ENCODE measurements at places on chromosomes 11 and 22.

DNA sequence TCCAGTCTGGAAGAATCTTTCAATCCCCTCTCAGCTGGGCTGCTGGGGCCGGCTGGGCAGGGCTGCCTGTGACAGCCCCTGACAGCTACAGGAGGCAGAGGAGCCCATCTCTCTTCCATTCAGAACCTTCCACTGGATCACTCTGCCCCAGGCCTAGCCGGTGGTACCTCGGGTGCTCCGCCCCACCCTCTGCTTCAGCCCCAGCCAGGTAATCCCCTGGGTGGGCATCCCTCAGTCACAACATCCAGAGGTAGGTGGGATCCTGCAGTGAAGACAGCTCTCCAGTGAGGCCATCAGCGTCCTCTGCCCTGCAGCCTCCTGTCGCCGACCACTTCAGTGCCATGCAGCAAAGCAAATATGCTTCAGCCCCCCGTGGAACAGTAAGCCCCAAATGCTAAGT lies 223.7 kb downstream of the DSCAML1 start:
- no peak for DNase-seq

DNA sequence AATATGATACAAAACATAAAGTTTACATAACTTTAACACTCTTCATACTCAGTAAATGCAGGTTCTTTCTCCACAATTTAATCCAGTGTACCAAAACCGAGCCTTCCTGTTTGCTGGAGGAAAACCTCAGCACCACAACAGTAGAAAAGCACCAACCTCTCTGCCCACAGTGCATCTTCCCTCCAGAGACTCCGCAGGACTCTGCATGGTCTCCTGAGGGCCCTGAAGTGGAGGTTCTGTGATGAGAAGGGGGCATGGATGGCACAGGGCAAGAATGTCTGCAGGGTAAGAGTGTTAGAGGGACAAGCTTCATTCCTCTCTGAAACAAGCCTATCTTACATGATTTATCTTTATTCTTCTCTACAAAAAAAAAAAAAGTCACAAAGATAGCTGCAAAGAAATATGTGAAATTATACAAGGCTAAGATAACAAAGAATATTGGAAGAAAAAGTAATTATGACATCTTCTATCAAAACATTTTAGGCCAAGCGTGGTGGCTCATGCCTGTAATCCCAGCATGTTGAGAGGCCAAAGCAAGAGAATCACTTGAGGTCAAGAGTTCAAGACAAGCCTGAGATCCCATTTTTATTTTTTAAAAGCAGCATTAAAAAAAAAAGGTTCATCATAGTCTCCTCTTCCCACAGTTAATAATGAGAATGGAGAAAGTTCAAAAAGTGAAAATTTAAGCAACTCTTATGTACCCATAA lies 102.0 kb downstream of the VPREB1 start:
- no peak for DNase-seq

DNA sequence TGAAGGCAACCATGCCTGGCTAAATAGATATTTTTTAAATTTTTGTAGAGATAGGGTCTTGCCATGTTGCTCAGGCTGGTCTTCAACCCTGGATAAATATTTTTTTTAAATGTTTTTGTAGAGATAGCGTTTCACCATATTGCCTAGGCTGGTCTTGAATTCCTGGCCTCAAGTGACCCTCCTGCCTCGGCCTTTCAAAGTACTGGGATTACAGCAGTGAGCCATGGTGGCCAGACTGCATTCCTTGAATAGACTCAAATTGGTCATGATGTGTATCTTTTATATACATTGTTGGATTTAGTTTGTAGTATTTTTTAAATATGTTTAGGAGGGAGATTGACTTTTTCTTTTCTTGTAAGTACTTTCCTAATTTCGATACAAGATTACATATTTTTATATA lies 325.7 kb upstream of the C11orf87 start:
- DNase-seq, result no peak

DNA sequence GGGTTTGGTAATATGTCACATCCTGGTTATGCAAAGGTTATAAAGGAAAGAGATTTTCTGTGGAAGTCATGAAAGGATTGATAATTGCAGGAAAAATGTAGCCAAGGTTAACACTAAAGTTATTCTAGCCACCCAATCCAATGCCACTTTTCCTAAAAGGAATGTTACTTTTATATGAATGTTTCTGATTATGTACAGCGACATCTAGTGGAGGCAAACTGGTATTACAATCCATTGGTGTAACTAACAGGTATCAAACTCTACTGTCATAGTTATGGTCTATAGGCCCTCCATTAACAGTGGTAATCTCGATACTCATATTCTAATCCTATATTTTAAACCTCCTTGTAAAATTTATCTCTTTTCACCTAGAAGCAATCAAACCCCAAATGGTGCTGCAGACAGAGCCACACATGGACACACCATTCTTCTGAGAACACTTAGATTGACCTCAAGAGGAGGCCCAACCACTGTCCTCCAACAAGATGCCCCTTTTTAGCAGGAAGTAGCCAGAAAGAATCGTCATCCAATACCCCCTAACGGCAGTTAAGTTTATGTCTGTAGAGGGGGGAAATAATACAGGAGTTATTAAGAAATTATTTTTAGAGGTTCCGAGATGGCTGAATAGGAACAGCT lies 74.9 kb upstream of the RAG2 start:
- DNase-seq, result peak; percentile 55

- no peak for DNase-seq
Measured at GRCh38 chr11:123247496-123247799, 52.4 kb upstream of the CLMP start.

- no peak for DNase-seq
Measured at GRCh38 chr11:27907530-27907929, 200.4 kb downstream of the KIF18A start.

GRCh38 chr11:13952221-13952620 lies 10.3 kb upstream of the SPON1 start:
- DNase-seq, result no peak

DNA sequence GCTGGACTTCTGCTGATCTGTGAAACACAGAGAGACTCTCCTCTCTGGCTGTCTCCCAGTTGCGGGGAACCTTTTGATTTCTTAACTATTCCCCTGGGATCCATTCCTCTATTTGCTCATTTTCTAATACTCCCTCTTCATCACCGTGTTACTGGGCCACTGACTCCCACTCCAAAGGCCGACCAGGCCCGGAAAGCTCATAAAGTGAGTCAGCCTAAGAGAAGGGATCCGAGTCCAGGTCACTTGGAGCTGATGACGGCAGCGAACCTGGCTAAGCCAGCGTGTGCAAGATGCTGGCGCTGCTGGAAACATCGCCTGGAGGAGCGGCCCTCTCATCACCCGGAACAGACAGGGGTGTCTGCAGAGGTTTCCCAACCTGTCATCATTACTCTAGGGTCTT lies 112.8 kb downstream of the FBXO7 start:
- DNase-seq, result no peak

- no peak for DNase-seq
Measured at GRCh38 chr11:134958870-134959269, 546.8 kb upstream of the B3GAT1 start.

GRCh38 chr22:49767355-49768062 lies 60.2 kb downstream of the BRD1 start:
- peak; percentile 10 for DNase-seq

- DNase-seq, result no peak
Measured at GRCh38 chr11:102225689-102226568, 91.4 kb upstream of the BIRC3 start.

DNA sequence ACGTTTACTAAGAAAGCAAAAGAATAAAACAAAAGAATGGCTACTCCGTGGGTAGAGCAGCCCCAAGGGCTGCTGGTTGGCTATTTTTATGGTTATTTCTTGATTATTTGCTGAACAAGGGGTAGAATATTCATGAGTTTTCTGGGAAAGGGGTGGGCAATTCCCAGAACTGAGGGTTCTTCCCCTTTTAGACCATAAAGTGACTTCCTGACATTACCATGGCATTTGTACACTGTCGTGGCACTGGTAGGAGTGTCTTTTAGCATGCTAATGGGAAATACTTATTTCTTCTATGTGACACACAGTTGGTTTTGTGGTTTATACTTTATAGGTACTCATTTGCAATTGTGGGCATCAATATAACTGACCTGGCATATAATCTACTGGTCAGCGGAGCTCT lies 56.3 kb downstream of the SLN start:
- no peak for DNase-seq

GRCh38 chr22:20524004-20524481 lies 16.6 kb downstream of the MED15 start:
- no peak for DNase-seq

GRCh38 chr11:36365907-36366306 lies 69.8 kb downstream of the PRR5L start:
- DNase-seq, result no peak

DNA sequence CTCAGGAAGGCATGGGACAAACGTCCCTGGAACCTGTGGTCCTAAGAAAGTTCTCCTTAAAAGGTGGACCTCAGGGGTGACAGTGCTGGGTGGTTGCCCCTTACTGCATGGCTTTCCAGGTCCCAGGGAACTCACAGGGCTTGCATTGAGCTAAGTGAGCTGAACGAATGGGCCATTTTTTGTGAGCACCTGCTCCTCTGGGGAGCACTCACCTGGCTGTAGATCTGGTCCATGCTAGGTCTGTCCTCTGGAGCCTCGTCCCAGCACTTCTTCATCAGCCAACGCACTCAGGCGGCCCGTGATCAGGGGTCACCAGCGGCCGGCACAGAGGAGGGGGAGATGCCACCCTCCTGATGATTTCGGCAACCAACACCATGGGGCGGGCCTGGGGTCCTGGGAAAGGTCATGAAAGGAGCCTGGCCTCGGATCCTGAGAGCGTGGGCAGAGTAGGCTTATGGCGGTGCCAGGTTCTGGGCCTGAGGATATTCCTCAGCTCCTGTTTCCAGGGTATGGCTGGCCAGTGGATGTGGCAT lies 36.8 kb upstream of the LRRC32 start:
- no peak for DNase-seq

DNA sequence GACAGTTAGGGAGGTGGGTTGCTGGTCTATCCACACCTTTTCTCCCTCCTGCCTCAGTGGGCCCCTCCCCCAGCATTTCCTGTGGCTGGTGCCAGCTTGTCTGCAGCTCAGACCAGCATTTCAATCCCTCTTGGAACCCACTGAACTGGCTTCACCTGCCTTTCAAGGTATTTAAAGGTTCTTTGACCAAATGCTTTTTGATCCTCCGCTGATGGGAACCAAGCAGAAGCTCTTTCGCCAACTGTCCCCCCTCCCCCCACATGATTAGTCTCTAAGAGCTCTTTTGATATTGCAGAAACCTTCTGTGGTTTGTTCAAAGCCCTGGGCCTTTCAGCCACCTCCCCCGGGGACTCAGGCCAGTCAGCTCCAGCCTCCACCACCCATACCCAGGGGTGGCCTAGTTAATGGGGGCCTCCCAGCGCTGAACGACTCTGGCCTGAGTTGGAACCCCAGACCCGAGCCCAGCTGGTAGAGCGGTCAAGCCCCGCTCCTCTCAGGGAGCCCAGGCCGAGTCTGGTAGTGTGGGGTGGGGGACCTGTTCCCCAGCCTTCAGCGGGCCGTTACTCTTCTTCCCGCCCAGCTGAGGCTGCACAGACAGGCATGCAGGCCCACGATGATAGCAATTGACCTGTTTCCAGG lies 6.0 kb upstream of the SYT7 start:
- no peak for DNase-seq

DNA sequence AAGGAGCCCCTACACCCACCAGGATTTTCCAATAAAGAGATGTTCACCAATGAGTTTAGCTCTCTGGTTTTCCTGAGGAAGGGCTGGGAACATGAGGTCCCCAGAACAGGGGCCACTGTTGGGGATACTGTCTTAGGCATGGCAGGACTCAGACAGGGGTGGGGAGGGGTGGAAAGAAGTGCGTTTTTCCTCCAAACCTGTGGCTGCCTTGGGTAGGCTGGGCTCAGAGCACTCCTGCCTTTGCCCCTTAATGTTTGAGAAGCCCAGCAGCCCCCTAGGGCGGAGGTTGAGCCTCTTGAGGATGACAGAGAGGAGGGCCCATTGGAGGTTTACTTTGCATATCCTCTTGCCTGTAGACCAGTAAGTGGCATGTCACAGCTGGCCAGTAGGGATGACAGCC lies 10.6 kb downstream of the MTFP1 start:
- DNase-seq, result no peak

- DNase-seq, result no peak
Measured at GRCh38 chr11:4183410-4184057, 88.9 kb downstream of the RRM1 start.

DNA sequence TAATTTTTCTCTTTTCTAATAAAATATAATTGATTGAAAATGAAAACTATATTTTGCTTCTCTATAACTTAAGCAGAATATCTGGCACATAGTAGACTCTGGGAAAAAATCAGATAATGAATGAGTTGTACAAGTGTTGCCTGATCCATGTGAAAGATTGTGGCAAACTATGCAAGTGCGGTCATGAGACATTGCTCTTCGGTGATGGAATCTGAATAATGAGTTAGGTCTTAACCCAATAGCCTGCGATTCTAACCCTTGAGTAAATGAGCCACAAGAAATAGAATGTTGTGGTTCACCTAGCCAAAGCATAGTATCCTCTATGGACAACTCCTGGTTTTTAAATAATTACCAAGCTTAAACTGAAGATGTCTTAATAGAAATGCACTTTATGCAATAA lies 333.7 kb upstream of the LUZP2 start:
- DNase-seq, result no peak

- DNase-seq, result peak; percentile 10
Measured at GRCh38 chr11:67006029-67006884, 16.7 kb upstream of the SYT12 start.

GRCh38 chr22:39574779-39575551 lies 4.4 kb downstream of the CACNA1I start:
- no peak for DNase-seq

GRCh38 chr22:26767351-26768155 lies 110.2 kb downstream of the MIAT start:
- DNase-seq, result no peak

DNA sequence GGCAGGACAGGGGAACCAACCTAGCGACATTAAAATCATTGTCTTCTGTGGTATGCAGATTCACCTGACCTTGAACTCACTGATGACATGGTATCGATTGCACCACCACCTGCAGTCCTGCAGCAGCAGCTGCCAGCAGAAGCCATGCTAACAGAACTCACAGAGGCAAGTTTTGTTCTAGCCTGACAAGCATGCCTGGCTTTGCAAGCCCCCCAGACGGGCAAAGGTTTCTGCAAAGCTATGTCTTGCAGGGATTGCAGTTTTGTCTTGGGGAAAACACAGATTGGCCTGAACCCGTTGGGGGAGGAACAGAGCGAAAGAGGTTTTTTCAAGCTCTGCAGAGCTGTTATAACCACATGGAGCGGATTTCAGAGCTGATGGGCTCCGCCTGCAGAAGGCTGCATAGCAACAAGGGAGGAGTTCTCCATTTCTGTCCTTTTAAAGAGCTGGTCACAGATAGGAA lies 221.0 kb downstream of the HIPK3 start:
- DNase-seq, result peak; percentile 65

- DNase-seq, result no peak
Measured at GRCh38 chr11:41177791-41178190, 281.7 kb downstream of the LRRC4C start.

GRCh38 chr22:21589396-21589795 lies 21.9 kb downstream of the UBE2L3 start:
- DNase-seq, result no peak

- DNase-seq, result no peak
Measured at GRCh38 chr11:112255067-112255720, 5.5 kb downstream of the PLET1 start.
